Left cardiac atrium (tissue), 4 donors: ENCODE measurements at places on chromosomes 1 and 21.

DNA sequence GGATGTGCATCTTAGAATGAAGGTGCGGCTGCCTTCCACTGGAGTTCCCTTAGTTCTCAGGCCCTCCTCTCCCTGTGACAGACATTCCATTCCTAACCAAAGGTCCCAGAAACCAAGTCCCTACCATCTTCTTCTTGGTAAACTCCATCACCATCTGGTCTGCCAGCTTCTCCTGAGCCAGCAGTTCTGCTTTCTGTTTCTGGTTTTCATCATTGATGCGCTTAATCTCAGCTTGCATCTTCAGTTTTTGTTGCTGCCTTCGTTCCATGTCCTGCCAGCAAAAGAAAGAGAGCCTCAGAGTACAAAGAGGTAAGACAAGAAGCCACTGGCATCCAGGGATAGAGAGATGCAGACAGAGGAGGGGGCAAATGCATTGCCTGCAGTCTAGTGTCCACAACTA is 18.0 kb upstream of the VSIG8 start:
- no peak for DNase-seq

DNA sequence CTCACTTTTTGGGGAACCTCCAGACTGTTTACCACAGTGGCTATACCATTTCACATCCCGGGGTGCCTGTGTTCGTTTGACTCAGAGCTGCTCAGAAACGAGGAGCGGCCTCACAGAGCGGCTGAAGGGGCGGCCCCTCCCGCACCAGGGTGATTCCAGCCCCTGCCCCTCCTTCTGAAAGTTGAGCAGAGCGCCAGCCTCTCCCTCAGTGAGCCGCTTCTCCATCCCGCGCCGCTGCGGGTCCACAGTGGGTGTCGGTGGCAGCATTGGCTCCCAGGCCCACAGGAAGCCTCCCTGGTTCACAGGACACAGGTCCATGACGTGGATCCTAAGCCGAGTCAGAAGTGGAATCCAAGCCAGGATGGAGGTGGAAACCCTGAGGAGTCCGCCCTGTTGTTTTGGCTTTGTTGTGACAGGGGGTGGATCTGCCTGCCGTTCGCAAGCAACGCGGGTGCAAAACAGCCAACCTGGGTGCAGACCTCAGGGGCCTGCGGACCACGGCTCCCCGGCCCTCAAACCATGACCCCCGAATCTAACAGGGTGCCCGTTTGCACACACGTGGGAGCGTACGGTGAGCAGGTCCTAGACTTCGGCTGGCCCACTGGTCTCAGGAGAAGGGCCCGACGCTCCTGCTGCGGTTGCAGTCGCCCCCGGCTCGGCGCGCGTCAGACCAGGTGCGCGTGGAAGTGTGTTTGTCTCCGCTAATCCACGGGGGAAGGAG is 186.8 kb upstream of the ARHGEF16 start:
- no peak for DNase-seq

- no peak for DNase-seq
Observed at GRCh38 chr1:235595079-235595478, 54.5 kb downstream of the GNG4 start.

DNA sequence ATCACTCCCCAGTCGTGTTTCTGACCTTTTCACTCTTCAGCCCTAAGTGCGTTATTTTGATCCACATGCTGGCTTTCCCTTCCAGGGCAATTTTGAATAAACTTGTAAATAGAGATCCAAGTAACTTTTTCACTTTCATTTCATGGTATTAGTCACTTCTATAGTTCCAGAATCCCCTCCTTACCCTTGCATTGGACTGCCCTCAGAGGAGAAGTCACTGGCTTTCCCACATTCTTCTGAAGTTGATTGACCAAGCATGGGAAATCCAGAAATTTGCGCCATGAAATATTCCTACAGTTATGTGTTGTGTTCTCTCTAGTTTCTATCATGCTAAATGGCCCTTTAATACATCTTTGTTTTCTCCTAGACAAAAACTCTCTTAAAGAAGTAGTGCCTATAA is 177.3 kb upstream of the GORAB start:
- DNase-seq: no peak

- no peak for DNase-seq
Observed at GRCh38 chr21:46037331-46038325, 56.1 kb downstream of the COL6A1 start.

DNA sequence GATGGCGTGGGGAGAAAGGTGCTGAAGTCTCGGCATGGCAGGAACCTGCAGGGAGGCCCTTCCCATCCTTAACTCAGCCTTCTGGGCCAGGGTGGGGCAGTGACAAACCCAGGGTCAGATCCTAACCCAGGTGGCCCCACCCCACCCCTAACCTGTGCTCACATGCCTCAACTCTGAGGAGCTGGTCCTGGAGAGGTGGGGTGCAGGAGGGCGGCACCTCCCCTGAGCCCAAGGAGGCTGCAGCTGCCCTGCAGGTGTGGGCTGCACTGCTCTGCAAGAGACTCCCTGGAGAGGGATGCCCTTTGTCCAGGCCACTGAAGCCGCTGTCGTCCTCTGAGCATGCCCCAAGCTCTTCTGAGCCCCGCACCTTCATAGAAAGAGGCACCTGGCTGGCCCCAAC is 15.2 kb upstream of the ADAMTSL4 start:
- DNase-seq: no peak

GRCh38 chr1:171251952-171252300 is 3.6 kb downstream of the FMO1 start:
- no peak for DNase-seq

DNA sequence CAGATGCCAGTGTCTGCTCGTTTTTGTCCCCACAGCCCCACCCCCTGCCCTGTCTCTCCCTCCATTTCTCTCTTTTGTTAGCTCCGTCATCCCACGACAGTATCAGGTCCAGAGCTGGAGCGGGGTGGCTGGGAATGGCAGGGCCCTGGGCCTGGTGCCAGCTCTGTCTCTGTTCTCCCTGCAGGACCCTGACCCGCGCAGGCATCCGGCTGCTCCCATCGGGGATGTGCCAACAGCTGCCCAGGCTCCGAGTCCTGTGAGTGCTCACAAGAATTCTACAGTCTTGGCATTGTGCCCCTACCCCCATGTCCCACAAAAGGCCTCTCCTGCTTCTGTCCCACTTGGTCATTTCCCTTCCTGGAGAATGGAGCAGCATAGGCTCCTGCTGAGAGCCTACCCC is 37.4 kb downstream of the UBE2T start:
- peak; percentile 36 for DNase-seq

- DNase-seq: no peak
Observed at GRCh38 chr21:27802816-27803475, 836.1 kb upstream of the ADAMTS5 start.

DNA sequence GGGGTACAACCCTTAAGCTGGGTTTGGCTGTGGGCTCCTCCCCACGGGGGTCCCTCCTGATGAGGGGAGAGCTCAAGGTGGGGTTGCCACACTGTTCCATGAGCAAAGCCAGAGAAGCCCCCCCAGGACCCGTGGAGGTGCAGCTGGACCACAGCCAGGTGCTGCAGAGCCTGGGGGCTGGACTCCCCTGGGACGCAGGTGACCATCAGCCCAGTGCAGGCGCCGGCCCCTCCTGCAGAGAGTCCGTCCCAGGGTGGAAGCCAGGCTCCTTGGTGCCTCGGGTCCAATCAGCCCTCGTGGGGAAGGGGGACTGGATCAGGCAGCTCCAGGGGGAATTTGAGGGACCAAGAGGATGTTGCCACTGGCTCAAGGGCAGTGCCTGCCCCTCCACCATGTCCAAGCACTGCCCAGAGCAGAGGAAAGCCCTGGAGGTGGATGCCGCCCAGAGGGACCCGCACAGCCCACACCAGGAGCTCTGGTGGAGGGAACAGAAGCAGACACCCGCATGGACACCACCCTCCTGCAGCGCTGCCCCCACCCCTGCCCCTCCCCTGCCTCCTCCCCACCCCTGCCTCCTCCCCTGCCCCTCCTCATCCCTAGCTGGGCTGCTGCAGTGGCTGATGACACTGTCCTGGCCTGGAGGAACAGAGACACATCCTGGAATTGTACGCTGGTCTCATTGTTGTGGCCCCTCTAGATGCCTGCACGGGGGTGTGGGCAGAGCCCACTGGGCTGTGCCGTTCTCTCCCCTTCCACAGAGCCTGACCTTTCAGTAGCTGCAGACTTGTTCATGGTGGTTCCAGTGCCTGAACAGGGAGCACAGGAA is 30.8 kb upstream of the COL18A1 start:
- peak; percentile 19 for DNase-seq

- no peak for DNase-seq
Observed at GRCh38 chr1:28973596-28974421, 59.4 kb downstream of the EPB41 start.

DNA sequence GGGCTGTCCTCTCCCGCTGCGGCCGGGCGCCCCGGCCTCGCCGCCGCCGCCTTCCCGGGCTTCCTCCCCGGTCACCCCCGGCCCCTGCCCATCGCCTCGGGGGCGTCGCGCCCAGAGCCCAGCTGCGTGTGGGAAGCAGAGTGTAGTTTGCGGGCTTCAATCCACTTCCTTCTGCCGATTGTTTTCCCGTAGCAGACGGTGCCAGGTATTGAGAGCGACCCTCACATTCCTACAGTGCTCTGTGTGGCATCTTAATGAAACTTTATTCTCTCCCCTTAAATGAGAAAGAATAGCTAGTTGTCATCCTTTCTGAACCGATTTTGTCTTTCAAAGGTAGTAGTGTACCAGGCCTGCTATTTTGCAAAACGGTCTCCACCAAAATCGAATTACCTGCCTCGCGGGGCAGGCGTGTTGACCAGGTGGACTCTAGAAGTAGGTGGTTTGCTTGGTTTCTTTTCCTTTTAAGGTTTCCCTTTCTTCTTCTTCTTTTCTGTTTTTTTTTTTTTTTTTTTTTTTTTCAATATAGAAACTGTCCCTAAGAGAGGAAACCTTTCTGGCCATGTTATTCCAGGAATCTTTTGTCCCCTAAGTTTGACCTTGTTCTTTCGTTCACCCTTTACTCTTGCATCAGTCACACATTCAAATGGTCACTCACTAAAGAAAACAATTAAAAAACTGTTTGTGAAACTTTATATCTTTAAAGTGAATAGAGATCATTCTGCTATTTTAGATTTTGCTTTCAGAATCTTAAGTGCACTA is 881 bp downstream of the USP25 start:
- no peak for DNase-seq

DNA sequence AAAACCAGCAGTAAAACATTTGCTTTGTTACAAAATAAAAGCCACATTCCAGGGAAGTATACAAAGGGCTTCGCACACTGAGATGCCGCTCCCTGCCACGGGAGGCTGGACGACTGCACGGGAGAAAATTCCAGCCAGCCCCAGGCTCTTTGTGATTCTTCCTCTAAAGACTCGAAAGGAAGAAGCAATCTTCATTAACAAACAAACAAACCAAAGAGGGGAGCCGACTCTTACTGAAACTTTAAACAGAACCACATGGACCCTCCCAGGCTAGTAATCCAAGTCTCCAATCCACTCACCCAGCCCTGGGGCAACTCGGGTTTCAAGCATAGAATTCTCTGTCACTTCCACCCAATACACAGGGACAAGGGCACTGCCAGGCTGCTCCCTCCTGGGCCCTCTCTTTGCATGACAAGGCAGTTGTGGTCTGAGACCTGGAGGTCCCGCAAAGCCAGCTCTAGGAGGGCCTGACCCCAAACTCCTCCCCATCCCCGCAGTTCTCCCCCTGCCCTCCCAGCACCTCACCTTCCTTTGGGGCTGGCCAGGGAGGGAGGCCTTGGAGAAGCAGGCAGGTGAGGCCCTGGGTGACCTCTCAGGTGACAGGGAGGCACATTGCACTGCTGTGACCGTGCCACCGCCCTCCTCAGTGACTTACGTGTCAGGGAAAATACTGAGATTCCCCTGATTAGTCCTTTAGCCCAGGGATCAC is 26.6 kb upstream of the COL18A1 start:
- no peak for DNase-seq

- DNase-seq: no peak
Observed at GRCh38 chr1:240577095-240577494, 34.9 kb downstream of the GREM2 start.

- peak; percentile 83 for DNase-seq
Observed at GRCh38 chr1:27031235-27032118, 18.8 kb upstream of the TENT5B start.

DNA sequence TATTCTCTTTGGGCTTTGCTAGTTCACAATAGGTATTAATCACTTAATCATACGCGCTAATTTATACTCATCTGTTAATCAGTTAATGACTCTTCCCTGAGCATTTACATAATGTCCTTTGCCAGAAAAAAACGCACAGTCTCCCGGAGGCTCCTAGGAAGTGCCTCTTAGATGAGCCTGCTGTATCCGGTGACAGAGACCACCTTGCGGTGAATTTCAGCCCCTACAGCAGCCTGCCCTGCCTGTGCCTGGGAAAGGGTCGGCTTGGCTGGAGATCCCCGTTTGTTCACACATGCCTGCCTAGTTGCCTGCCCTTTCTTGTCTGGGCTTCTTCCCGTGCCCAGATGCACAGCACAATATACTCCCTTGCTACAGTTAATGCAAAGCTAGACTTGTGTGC is 152.9 kb downstream of the ZBTB18 start:
- no peak for DNase-seq

GRCh38 chr1:62364721-62365120 is 45.5 kb upstream of the KANK4 start:
- DNase-seq: no peak

GRCh38 chr1:88985032-88985431 is 7.4 kb downstream of the KYAT3 start:
- peak; percentile 51 for DNase-seq

GRCh38 chr1:115331558-115332331 is 6.3 kb downstream of the NGF start:
- DNase-seq: no peak

DNA sequence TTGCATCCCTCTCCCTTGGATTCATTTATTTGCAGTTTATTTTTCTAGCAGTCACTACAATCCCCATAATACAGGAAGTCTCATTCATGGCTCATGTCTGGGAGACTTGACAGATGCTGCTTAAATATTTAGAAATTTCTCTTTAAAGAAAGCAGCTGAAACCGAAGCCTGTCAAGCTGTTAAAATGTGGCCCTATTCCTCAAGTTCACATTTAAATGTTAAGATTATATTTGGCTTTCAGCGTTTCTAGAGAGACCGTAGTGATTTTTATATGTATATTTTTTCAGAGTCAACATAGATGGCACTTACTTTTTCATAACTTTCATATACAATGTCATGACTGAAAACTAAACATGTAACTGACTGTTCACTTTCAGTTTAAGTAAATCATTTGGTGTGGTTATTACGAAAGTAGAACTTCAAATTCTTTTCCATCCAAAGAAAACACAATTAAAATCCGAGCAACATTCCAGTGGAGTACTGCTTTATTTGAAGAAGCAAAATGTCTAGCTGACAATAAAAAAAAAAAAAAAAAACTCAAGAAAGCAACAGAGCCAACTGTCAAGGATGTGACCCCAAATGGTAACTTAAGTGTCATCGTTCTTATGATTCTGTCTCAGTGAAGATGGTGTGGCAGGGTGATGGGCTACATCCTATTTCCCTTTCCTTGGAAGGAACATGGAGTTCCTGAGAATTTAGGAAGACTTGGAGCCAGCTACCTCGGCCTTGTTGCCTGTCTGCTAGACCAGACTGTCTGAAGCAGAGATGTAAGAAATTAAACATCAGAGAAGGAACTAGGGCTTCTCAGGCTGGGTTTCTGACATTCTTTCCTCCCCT is 37.8 kb downstream of the MIS18A start:
- no peak for DNase-seq

GRCh38 chr1:244863491-244864252 is 671 bp downstream of the HNRNPU start:
- DNase-seq: peak; percentile 57
